ENCODE measurements at places on chromosomes 2 and 18.

DNA sequence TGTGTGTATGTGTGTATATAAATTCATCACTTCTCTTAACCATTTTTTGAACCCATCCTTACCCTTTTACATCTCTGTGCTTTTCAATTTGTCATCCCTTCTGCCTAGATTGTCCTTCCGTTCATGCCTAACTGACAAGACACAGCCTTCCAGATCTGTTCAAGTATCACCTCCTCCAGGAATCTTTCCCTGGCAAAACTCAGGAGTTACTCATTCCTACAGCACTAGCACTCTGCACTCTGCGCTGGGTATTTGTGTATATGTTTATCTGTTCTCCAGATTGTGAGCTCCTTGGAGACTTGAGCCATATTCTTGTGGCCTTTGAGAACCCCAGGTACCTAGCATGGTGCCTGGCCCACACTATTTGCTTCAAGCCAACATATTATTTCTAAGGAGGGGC lies 26.8 kb upstream of the ASXL2 start:
- no peak for DNase-seq

DNA sequence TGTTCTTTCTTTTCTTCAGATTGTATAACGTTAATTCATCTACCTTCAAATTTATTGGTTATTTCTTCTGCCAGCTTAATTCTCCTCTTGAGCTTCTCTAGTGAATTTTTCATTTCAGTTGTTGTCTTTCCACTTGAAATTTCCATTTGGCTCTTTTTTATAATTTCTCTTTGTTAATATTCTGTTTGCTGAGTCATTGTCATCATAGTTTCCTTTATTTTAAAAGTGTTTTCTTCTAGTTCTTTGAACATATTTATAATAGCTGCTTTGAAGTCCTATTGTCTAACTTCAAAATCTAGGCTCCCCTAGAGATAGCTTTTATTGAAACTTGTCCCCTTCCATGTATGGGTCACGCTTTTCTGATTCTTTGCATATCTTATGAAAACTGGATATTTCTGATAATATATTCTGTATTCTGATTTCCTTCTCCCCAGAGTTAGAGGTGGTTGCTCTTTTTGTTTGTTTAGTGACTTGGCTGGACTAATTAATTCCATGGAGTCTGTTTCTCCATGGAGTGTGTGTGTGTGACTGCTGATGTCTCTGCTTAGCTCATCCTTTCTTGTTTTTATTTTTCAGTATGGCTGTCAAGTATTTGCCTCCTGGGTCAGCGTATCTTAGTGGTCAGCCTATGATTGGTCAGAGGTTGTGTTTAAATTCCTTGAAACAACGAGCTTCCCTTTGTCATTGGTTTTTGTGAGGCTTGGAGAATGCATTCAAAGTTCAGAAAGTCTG lies 47.6 kb downstream of the DIS3L2 start:
- no peak for DNase-seq

DNA sequence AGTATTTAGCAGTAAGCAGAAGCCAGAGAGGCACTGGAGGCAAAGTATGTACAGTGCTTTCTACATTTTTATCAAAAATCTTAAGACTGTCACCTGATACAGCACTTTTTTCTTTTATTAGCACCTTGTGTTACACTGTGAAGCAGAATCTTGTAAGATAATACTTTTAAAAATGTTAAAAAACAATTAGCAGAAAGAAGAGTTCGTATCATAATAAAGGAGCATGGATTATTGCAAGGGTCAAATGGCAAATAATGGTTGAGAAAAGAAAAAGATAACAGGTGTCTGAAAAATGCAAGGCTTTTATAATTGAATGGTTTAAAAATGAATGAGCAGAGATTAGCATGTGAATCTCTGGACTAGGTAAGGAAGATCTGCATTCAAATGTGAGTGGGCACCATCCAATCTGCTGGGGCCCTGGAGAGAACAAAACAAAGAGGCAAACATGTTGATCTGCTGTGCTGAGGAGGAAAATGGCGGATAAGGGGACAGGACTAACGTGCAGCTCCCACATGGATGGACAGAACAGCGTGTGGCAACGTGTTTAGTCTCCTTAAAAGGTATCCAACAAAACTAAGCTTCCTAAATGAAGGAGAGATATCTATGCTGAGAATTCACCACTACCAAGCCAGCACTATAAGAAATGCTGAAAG lies 9.5 kb downstream of the CEBPZOS start:
- no peak for DNase-seq

- no peak for DNase-seq
Observed at GRCh38 chr2:234827096-234827860, 124.5 kb upstream of the SH3BP4 start.

GRCh38 chr18:3706279-3707097 lies 256.5 kb downstream of the TGIF1 start:
- no peak for DNase-seq

- no peak for DNase-seq
Observed at GRCh38 chr2:217195016-217195415, 335.2 kb upstream of the TNP1 start.

DNA sequence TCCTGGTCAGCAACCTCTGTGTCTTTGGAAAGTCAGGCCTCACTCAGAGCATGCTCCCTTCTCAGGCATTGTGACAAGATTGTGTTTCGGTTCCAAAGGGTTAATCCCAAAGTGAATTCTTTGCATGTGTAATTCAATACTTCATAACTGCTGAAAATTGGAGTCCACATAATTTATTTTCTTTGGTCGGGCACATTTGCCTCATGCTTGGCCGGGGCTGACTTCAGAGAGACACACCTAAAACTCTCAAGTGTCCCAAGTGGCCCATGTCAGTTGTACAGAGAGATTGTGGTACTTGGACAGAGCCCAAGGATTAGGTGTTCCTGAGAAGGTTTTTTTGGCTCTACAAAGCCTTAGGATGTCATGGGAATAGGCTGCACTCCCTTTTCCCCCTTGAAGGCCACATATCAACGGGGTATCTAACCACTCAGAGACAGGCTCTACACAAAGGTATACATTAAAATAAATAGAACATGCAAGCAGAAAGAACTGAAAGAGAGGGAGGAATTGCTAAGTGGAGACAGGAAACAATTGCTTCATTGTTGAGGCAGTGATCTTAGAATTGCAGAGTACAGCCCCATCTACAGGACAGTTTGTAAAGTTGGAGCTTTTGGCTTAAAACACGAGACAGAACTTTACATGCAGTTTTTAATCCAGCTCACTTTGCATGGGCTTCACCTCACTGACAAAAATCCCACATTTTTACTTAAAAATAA lies 1232.3 kb upstream of the ZEB2 start:
- no peak for DNase-seq

GRCh38 chr2:179612108-179612507 lies 249.3 kb downstream of the ZNF385B start:
- no peak for DNase-seq

GRCh38 chr2:41024816-41025215 lies 572.9 kb upstream of the SLC8A1 start:
- no peak for DNase-seq

DNA sequence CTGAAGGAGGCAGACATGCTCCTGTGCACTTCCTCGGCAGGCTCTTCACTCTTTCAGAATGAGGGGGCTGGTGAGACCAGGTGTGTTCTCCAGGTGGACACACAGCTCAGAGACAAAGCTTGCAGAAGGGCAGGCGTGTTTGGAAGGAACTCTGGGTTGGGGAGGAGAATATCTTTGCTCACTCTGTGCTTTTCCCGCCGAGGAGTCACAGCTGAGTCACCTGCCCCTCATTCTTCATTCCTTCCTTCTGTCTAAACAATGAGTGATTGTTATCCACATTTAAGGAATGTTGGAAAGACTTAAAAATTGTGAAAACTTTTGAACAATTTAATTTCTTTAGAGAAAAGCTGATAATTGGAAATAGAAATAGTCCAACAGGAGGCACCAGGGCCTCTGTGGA lies 126.3 kb upstream of the TPO start:
- no peak for DNase-seq

- DNase-seq, result no peak
Observed at GRCh38 chr18:39721712-39722111, 2156.1 kb upstream of the CELF4 start.

DNA sequence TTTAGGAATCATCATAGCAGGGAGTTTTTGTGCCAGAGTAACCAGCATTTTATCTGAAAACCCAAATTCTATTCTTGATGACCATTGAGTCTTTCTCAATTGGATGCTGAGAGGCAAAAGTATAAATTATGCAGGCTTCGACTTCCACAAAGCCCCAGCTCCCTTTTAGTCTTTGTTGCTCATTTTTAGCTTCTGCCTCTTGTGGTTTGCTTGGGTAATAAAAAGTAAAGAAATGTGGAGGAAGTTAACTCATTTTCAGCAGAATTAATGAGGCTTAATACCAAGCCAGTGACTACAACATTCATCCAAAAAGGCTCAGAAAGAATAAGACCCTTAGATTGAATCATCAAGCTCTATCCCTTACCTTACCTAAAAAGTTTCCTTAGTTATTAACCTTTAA lies 18.6 kb downstream of the ERMN start:
- no peak for DNase-seq

- no peak for DNase-seq
Observed at GRCh38 chr2:143758629-143759330, 629.6 kb downstream of the ARHGAP15 start.

- no peak for DNase-seq
Observed at GRCh38 chr2:96587843-96588242, 50.3 kb downstream of the KANSL3 start.

DNA sequence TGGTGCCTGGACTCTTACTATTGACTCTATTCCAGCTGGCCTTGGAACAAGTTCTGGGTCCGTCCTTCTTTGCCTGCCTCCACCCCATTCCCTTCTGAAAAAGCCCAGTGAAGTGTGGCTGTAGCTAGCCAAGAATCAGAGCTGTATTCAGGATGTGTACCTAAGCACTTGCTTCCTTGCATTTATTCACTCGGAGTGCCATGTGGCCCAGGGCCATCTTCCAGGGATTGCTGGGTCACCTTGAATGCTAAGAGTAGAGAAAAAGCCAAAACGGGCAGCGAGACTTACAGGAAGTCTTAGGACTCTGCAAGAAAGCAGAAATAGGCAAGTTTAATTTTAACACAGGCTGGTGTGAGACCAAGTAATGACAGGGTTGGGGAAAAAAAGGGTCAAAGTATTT lies 4.1 kb downstream of the ITGA6 start:
- DNase-seq, result no peak

DNA sequence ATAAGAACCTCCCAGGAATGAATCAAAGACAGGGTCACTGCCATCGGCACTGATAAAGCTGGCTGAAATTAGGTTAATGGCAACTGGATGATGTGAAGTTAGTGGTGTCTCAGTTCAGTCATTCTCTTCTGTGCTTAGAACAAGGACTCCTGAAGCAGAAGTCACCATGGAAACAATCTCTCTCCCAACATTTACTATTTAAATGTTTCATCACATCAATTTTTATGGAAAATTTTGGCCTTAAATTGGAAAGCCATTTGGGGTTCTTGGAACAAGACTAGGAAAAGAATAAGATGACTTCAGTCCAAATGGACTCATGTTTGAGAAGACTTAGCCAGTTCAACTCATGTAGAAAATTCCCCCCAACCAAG lies 15.5 kb upstream of the ARL5A start:
- DNase-seq, result no peak

- no peak for DNase-seq
Observed at GRCh38 chr2:235637896-235638295, 144.1 kb downstream of the AGAP1 start.

GRCh38 chr2:18833941-18834340 lies 244.6 kb upstream of the NT5C1B start:
- DNase-seq, result no peak

GRCh38 chr2:143802242-143802641 lies 673.0 kb downstream of the ARHGAP15 start:
- no peak for DNase-seq

DNA sequence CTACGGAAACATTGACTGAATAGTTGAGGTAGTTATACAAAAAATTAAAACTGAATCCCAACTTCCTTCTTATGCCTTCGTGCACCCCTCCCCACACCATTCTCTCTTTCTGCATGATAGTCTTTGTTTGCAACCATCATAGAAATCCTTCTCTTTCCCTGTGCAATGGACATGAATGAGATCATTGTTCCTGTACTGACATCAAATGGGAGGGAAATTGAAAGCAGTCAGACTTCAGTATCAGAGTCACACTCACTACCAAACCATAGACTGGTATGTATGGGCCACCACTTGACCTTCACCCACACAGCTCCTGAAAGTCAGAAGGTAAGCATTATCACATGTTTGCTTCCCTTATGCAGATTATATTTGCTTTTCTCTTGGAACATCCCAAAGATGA lies 782.8 kb downstream of the BCL11A start:
- no peak for DNase-seq

DNA sequence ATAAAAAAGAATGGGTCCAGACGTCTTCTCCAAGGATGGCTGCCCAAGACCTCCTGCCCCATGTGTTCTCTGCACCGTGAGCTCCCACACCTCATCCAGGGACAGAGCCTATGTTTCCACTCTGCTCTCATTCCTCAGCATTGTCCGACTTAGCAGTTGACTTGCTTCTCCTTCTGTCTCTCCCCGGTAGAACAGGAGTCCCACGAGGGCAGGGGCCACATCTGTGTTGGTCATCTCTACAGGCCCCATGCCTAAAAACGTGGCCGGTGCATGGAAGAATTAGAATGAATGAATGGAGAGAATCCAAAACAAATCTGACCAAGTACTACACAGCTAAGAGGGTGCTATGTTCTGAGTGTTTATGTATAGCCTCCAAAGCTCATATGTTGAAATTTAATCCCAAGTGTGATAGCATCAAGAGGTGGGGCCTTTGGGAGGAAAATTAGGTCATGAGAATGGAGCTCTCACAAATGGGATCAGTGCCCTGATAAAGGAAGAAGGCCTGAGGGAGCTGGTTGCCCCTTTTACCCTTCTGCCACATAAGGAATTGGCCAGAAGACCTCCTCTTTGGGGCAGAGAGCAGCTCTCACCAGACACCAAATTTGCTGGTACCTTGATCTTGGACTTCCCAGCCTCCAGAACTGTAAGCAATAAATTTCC lies 55.9 kb downstream of the FAM178B start:
- DNase-seq, result no peak

GRCh38 chr2:143051465-143051864 lies 77.8 kb upstream of the ARHGAP15 start:
- no peak for DNase-seq

DNA sequence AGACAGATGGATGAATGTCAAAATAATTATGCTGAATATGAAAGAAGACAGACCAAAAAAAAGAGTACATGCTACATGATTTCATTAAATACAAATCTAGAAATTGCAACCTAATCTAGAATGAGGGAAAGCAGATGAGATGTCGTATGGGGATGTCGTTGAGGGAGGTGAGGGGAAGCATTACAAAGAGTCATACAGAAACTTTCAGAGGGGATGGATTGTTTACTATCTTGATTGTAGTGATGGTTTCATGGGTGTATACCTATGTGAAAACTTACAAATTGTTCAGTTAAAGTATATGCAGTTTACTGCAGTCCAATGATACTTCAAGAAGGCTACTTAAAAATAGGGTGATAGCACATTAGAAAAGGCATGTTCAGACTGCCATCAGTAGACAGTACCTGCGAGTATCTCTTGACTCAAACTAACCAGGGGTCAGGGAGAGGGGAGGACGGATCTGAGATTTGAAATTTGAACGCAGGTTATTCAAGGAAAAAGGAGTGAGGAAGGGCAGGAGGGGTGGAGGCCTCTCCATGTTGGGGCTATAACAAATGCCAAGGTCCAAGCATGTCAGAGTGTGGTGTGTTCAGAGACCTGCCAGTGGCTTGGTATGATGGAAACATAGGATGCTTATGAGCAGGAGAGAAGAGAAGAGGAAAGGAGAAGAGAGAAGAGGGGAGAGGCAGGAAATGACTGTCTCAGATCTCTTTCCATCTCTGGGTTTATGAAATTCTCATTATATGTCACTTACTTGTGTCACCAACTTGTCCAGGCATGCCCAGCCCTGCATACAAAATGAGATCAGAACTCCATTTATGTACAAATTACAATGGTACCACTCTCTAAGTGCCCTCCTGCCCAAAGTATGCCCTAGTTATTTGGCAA lies 257.3 kb upstream of the CXCR4 start:
- DNase-seq, result no peak

Data from stimulated activated CD8-positive, alpha-beta memory T cell treated with anti-CD3 and anti-CD28 coated beads, Interleukin-7, amount 100 ng/mL, for 1 hour (primary cell).